ENCODE measurements at places on chromosomes 7 and 10. TPM values are rescaled to one million over a fixed set of nuclear protein-coding genes. Genes with fewer than 3 reads are reported as not detected.

MCU gene
- 41.9 TPM for total RNA-seq

ACSM6 gene
- not detected for total RNA-seq

TMEM196 gene
- not detected for total RNA-seq

SORCS3 gene
- total RNA-seq = not detected

LRRC27 gene
- total RNA-seq = 13.1 TPM

ASL gene
- total RNA-seq = 37.9 TPM

MMD2 gene
- total RNA-seq = not detected

STOX1 gene
- total RNA-seq = not detected

EBLN1 gene
- total RNA-seq = not detected

SP8 gene
- total RNA-seq = not detected

GPR22 gene
- not detected for total RNA-seq

SAP25 gene
- total RNA-seq = not detected

PBLD gene
- 3.9 TPM for total RNA-seq

GLI3 gene
- total RNA-seq = 7.2 TPM

TMEM176B gene
- total RNA-seq = not detected

FIGNL1 gene
- total RNA-seq = 21.8 TPM

C10orf71 gene
- total RNA-seq = not detected

MSMB gene
- not detected for total RNA-seq

RNF32 gene
- total RNA-seq = 0.69 TPM

KCNIP2 gene
- 0.59 TPM for total RNA-seq

Data from smooth muscle cell of the umbilical artery (primary cell).